ENCODE measurements at places on chromosomes 2 and 18.

GRCh38 chr2:162215162-162215561 lies 28.1 kb downstream of the FAP start:
- DNase-seq, result no peak

DNA sequence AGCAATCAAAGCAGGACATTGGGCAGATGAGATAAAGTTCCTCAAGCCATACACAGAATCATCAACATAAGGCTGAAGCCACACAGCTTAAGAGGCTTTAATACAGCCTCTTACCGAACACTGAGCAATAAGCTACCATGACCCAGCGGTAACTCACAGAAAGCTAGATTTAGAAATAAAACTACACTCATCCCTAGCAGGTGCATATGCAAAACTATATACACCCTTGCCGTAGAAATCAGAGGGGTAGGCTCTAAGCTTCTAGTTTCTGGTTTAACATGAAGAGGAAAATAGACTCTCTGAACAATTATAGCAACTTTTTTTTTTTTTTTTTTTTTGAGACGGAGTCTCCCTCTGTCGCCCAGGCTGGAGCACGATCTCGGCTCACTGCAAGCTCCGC lies 428.8 kb upstream of the FIGN start:
- DNase-seq, result no peak

GRCh38 chr18:64407606-64408005 lies 258.7 kb upstream of the LINC00305 start:
- DNase-seq, result no peak

DNA sequence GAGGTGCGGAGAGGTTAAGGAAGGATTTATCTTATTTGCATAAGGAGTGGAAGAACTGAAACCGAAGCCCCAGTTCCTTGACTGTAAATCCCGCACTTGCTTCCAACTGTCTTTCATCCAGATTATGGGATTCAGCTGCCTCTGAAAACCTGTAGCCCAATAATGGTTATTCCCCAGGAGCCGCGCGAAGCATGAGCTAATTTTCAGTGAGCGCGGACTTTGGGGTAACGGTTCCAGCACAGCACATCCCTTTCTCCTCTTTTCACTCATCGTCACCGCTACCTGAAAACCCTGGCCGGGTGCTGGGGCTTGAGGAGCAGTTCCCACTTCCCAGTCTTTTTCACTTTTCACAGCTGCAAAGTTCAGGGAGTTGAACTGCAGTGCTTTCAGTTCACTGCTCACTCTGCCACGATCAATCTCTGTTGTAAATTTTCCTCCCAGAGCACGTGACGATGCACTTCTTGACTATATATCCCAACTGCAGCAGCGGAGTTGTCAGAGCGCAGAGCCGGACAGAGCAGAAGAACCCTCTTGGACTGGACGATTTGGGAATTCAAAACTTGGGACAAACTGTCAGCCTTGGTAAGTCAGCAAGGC lies at the start of gene KCNE4:
Gene KCNE4, plus strand, starts transcription at position 498 of the 597 bp plus-strand sequence. CDS start 641 bp downstream, outside the sequence.
- DNase-seq, result no peak

DNA sequence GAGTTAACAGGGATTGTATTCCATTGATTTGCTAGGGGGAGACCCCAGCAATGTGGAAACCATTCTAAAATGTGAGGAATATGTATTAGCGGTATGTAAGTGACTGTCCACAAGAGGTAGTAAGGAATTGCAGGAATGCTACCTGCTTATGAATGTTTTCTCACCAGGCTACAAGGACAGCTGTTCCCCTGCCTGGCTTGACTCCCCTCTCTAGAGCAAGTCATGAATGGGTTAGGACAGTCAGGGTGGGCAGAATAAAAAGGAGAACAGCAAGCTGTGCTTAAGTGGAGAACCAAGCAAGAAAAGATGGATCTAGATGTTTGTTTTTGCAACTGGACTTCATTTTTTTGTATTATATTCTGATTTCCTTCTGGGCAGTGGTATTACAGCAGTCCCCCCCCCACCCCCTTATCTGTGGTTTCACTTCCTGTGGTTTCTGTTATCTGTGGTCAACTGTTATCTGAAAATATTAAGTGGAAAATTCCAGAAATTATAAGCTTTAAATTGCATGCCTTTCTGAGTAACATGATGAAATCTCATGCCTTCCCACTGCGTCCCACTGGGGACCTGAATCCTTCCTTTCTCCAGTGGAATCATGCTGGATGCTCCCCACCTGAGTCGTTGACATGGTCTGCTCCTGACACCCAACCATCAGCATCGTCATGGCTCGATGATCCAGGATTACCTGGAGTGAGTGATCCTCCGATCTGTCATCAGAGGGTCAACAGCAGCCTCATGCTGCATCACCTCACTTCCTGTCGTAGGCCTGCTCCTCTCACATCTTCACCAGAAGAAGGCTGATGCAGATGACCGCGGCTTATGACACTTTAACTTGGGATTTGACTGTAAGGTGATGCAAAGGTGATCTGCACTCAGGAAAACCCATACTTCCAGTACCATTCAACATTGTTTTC lies 52.2 kb downstream of the VAPA start:
- no peak for DNase-seq

DNA sequence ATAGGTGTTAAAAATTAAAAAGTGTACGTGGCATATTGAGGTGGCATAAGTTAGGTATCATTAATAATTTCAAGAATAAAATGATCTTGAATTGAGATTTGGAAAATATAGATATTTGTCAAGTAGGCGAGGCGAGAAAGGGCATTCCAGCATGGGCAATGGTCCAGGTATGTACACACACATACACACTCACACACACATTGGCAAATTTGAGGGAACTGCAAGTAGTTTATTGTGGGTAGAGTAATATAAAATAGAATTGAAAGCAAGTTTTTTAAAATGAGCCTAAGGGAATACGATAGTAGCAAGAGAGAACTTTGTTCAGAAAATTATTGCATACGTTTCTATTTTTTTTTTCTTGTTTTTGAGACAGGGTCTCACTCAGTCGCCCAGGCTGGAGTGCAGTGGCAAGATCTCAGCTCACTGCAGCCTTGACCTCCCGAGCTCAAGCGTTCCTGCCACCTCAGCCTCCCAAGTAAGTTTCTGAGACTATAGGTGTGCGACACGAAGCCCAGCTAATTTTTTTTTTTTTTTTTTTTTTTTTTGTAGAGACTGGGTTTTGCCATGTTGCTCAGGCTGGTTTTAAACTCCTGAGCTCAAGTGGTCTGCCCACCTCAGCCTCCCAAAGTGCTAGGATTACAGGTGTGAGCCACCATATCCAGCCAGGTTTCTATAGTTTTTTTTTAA lies 96.7 kb upstream of the SLC39A10 start:
- no peak for DNase-seq

DNA sequence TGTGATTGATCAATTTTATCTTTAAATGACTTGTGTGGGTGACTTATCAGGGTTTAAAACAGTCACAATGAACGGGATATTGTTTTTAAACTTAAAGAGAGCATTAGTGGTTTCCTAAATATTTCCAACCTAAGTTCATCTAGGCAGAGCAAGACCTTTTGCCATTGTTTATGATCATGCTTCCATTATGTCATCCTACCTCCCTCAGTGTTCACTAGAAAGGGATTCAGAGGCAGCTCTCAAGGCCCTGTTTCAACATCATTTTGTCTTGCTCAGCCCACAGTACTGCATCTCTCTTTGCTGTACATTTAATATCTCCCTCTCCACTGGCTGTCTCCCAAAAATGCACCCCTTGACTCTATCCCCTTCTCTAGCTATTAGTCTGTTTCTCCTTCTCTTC lies 21.5 kb upstream of the PELI1 start:
- DNase-seq, result no peak

GRCh38 chr2:150133623-150134022 lies 353.8 kb downstream of the RND3 start:
- DNase-seq, result peak; percentile 8

- DNase-seq, result no peak
Observed at GRCh38 chr2:212294816-212295215, 243.8 kb downstream of the ERBB4 start.

GRCh38 chr2:40123746-40124145 lies 328.1 kb downstream of the SLC8A1 start:
- DNase-seq, result no peak

- no peak for DNase-seq
Observed at GRCh38 chr18:24022161-24022560, 7.6 kb downstream of the TTC39C start.

DNA sequence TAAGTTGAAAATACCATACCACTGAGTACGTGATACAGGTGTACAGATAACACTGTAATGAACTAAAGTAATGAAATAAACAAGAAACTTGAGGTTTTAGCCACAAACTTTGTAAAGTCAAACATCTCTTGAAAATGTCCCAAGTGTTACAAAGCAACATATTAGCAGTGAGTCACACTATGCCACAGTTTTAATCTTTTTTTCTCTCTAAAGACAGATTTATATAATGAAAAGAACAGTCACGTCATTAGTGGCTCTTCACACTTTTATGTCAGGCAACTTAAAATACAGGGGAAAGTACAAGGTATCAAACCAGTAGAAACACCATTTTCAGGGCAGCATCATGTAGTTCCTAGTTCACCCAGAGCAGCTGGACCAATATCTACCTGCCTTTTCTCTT lies 42.1 kb downstream of the RAPH1 start:
- no peak for DNase-seq

Measured in GM12864 (cell line).